ENCODE measurements at places on chromosomes 2 and 18. TPM values are rescaled to one million over a fixed set of nuclear protein-coding genes. Genes with fewer than 3 reads are reported as not detected.

DNA sequence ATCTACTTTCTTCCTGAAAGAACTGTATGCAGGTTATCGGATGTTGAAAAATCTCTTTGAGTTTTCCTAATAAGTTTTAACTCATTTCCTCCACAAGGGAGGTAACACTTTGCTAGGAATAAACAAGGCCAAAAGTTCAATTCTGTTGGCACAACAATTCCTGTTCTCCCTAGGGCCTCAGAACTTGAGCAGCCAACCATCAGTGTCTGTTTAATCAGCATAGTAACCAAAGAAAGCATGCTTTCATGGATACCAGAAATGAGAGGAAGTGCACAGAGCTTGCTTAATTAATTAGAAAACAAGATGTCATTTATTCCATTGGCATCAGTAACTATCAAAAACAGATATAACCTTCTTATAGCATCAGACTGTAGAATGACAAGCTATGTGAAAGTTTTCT lies 503.2 kb upstream of the CNTNAP5 start:
- no peaks in the 10 kb centered on the region for H3K27me3 ChIP-seq
- H3K36me3 ChIP-seq: no peaks in the 10 kb centered on the region

DNA sequence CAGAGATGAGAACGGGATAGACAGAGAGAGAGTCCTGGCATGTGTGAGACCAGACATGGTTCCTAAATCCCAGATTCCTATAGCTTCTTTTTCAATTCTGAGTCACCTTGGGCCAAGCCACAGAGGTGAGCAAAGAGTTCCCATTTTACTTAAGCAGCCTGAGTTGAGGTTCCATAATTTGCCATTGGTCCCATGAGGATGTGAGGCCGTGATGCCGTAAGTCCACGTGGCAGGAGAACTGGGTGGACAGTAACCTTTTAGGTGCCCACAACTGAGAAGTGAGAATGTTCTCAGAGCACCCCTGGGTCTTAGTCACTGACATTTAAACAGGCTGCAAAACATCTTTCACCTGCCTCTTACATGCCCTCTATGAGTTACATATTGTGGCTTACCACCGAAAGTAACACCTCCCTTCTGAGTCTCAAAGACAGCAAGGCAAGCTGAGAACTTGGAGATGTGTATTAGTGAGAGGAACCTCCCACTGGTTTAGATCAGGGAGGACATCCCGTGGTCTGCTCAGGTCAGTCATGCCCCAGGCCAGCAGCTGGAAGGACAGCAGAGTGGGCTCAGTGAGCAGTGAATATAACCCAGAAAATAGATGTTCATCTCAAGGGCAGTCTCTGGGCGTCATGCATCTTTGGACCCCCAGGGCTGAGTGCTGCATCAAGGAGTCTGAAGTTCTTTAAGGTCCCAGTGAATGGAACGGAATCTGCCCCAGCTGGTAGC lies 127.9 kb upstream of the LGALSL start:
- no peak for DNase-seq

DNA sequence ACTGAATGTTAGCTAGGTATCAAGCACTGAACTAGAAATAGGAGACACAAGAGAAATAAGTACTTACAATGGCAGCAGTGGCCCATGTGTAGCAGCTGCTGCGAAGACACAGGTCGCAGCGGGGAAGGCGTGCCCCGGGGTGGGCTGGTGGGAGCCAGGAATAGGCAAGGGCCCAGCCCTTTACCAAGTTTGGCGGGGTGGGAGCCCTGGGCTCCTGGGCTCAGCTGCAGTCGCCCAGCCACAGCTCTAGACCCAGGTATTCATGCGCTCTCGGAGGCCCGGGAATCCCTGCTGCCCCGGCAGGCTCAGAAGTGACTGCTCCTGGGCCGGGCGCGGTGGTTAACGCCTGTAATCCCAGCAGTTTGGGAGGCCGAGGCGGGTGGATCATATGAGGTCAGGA lies 1287.3 kb downstream of the CNTNAP5 start:
- H3K4me1 ChIP-seq: no peaks in the 10 kb centered on the region
- no peaks in the 10 kb centered on the region for H3K27me3 ChIP-seq
- no peak overlapping the region for H3K27ac ChIP-seq
- no peaks in the 10 kb centered on the region for H3K36me3 ChIP-seq
- DNase-seq: no peak
- no peak overlapping the region for H3K4me3 ChIP-seq

GRCh38 chr2:65018141-65018582 lies 29.0 kb downstream of the SLC1A4 start:
- H3K36me3 ChIP-seq: peaks cover 2% of the 10 kb centered on the region
- H3K4me1 ChIP-seq: peaks cover 4% of the 10 kb centered on the region
- H3K27ac ChIP-seq: no peak overlapping the region
- no peak overlapping the region for H3K4me3 ChIP-seq
- no peak for DNase-seq

- no peak for DNase-seq
- no peaks in the 10 kb centered on the region for H3K4me1 ChIP-seq
- no peak overlapping the region for H3K4me3 ChIP-seq
- H3K27me3 ChIP-seq: no peaks in the 10 kb centered on the region
Measured at GRCh38 chr2:185954389-185954788, 215.8 kb downstream of the FSIP2 start.

GRCh38 chr18:24071029-24071428 lies 56.5 kb downstream of the TTC39C start:
- peaks cover 5% of the 10 kb centered on the region for H3K4me1 ChIP-seq
- H3K27ac ChIP-seq: no peak overlapping the region
- H3K4me3 ChIP-seq: no peak overlapping the region
- no peaks in the 10 kb centered on the region for H3K27me3 ChIP-seq
- H3K36me3 ChIP-seq: no peaks in the 10 kb centered on the region

DNA sequence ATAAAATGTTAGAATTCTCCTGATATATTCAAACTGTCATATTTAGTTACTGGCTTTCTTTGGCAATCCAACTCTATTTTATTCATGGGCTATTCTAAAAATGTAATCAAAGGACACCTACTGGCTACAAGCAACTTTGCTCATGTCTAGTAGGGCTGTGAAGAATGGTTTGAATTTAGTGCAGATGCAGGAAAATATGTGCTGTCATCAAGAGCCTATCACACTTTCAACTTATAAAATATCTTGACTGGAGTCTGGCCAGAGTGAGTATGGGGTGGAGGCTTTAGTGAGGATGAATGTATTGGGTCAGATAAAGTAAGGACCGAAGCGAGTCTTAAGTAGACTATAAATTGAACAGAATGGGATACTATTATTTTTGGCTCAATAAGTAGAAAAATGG lies 343.4 kb upstream of the SPRED2 start:
- H3K4me1 ChIP-seq: no peaks in the 10 kb centered on the region
- DNase-seq: no peak
- H3K36me3 ChIP-seq: no peaks in the 10 kb centered on the region
- no peak overlapping the region for H3K27ac ChIP-seq
- H3K27me3 ChIP-seq: no peaks in the 10 kb centered on the region
- H3K4me3 ChIP-seq: no peak overlapping the region

DNA sequence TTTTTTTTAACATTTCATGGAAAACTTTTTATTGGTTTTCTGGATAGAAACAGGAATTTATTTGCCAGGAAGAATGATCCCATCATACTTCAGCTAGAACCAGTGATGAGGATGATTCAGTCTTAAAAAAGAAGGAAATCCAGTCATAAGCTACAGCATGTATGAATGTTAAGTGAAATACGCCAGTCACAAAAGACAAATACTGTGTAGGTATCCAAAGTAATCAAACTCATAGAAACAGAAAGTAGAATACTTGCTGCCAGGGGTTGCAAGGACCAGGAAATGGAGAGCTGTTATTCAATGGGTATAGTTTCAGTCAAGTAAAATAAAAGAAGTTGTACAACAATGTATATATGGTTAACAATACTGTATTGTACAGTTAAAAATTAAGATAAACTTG lies 21.3 kb downstream of the PSME4 start:
- DNase-seq: no peak
- H3K4me3 ChIP-seq: no peak overlapping the region
- H3K36me3 ChIP-seq: peaks cover 22% of the 10 kb centered on the region
- H3K27ac ChIP-seq: no peak overlapping the region
- H3K4me1 ChIP-seq: peaks cover 4% of the 10 kb centered on the region

DNA sequence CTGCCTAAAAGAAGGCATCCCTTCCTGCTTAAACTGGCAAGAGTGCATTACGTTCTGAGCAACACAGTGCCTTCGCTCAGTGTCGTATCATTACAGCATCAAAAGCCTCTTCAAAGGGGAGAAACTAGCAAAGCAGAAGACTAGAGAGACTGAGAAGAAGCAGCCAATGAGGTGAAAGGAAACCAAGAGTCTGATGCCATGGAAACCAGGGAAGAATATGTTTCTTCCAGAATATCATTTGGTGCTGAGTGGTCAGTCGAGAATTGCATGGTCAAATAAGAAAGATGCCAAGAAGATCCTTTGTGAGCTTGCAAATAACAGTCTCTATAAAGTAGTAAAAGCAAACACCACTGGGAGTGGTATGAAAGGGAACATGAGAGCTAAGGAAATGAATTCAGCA lies 312.1 kb upstream of the CHST9 start:
- DNase-seq: no peak
- H3K4me3 ChIP-seq: no peak overlapping the region
- no peaks in the 10 kb centered on the region for H3K4me1 ChIP-seq
- no peaks in the 10 kb centered on the region for H3K27me3 ChIP-seq

- no peaks in the 10 kb centered on the region for H3K27me3 ChIP-seq
- no peak overlapping the region for H3K4me3 ChIP-seq
- no peak for DNase-seq
- H3K36me3 ChIP-seq: no peaks in the 10 kb centered on the region
- no peaks in the 10 kb centered on the region for H3K4me1 ChIP-seq
Measured at GRCh38 chr2:54947136-54947535, 103.1 kb downstream of the RTN4 start.

DNA sequence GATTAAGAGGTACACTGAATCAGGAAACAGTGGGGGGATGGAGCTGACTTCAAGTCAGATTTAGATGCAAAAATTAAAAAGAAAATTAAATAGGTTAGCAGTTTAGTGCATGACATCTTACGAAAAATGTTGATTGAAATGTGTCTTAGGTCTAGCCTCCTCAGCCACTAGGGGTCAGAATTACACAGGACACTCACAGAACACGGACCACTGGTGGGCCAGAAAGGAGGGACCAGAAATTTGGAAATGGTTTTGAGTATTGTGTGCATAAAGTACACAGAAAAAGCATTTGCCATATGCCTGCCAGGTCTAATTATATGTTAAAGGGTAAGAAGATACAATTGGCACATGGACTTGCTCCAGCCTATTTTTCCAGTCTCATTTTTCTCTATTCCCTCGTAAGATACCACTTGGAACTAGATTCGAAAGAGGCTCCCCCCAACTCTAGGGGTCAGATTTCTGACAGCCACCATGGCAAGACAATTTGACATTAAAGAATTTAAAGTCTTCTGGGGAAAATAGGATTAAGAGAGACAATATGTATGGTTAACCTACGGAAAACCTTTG lies 550.2 kb upstream of the SETBP1 start:
- no peaks in the 10 kb centered on the region for H3K4me1 ChIP-seq
- no peak overlapping the region for H3K27ac ChIP-seq
- H3K36me3 ChIP-seq: no peaks in the 10 kb centered on the region
- H3K4me3 ChIP-seq: no peak overlapping the region
- H3K27me3 ChIP-seq: no peaks in the 10 kb centered on the region
- DNase-seq: peak; percentile 12

GRCh38 chr2:74387346-74387745 lies 7.2 kb upstream of the DCTN1 start:
- peak; percentile 45 for DNase-seq
- H3K27ac ChIP-seq: no peak overlapping the region
- peaks cover 27% of the 10 kb centered on the region for H3K4me1 ChIP-seq
- peaks cover 3% of the 10 kb centered on the region for H3K36me3 ChIP-seq
- H3K4me3 ChIP-seq: no peak overlapping the region

DNA sequence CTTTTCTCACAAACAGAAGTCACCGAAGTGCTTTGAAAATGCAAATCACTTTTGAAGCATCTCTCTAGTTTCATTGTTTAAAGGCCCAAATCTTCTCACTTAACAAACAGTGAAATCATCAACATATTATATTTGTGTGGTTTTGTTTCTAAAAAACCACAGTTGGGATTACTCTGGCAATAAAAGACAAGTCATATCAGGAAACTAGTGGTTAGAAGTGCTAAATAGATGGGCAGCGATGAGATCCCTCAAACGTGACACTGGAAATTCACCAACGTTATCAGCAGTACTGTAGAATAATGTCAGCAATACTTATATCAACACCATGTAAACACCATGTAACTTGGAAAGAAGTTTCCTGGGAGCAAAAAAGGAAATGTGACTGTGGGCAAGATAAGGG lies 893.5 kb downstream of the SUCLG1 start:
- H3K4me1 ChIP-seq: no peaks in the 10 kb centered on the region
- H3K4me3 ChIP-seq: no peak overlapping the region
- no peak overlapping the region for H3K27ac ChIP-seq
- no peak for DNase-seq

DNA sequence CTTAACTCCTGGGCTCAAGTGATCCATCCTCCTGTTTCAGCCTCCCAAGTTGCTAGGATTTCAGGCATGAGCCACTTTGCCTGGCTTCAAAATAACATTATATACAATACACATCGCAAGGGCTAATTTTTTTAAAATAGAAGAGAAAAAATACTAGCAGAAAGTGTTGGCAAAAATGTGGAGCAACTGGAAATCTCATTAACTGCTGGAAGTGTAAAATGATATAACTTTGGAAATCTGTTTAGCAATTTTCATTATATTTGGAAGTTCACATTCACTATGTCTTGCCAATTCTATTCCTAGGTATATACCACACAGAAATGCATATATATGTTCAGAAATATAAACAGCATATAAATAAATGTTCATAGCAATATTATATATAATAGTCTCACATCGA lies 55.1 kb upstream of the ZBTB14 start:
- H3K4me1 ChIP-seq: no peaks in the 10 kb centered on the region
- H3K4me3 ChIP-seq: no peak overlapping the region
- H3K27me3 ChIP-seq: no peaks in the 10 kb centered on the region
- H3K36me3 ChIP-seq: no peaks in the 10 kb centered on the region
- H3K27ac ChIP-seq: no peak overlapping the region

DNA sequence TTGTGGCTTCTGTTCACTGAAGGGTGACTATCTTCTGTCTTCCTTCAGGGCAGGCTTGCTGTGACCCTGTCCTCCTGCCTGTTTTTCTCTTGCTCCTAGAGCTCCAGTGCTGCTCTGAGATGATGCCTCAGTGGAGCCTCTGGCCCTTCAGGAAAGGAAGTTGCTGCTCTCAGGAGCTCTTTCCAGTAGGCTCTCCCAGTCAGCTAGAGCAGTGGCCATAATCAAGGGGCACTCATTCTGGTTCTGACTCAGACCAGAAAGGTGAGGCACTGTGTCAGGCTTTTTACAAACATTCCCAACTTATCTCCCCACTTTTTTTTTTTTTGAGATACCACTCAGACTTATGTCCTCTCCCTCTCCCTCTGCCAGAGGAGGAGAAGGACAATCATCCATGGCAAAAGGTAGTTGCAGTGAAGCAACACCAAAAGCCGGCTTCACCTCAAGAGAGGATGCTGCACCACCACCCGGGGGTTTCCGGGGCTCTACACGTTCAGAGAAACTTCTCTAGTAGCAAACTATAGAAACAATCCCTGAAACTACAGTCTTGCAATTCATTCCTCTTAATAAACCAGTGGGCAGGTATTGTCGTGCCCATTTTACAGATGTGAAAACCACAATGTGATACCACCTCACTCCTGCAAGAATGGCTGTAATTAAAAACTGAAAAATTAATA lies 115.4 kb downstream of the ACTR3 start:
- no peaks in the 10 kb centered on the region for H3K4me1 ChIP-seq
- no peak overlapping the region for H3K27ac ChIP-seq
- no peak overlapping the region for H3K4me3 ChIP-seq
- no peaks in the 10 kb centered on the region for H3K36me3 ChIP-seq
- no peaks in the 10 kb centered on the region for H3K27me3 ChIP-seq

SNED1 gene
- total RNA-seq: 0.48 TPM

CTIF gene
- 93.6 TPM for total RNA-seq

KIF1A gene
- total RNA-seq: 20.3 TPM

ALPG gene
- total RNA-seq: 0.27 TPM

RUFY4 gene
- not detected for total RNA-seq

HOXD12 gene
- not detected for total RNA-seq

CXCR2 gene
- total RNA-seq: not detected

TDRD15 gene
- total RNA-seq: not detected

ICOS gene
- not detected for total RNA-seq
